ENCODE measurements at places on chromosomes 2 and 18.

- no peak for DNase-seq
These were observed 192.8 kb upstream of the APCDD1 start for GRCh38 chr18:10261344-10262276.

DNA sequence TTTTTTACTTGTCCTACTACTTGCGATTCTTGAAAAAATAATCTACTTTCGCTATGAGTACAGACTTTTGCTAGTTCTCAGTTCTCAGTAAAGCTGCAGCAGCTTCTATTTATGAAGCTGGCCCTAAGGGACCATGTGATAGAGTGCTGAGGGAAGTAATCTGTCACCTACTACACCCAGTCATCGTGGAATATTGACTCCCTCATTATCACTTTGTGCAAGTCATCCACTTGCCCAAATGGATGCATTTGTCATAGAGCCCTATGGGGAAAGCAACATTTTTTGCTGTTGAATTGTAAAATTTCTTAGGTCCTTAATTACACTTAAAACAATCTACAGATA is 1919.8 kb downstream of the SUCLG1 start:
- no peak for DNase-seq

GRCh38 chr2:134231301-134231964 is 22.4 kb upstream of the MGAT5 start:
- no peak for DNase-seq

- DNase-seq: no peak
These were observed 321.1 kb downstream of the SATB2 start for GRCh38 chr2:199136681-199137080.

DNA sequence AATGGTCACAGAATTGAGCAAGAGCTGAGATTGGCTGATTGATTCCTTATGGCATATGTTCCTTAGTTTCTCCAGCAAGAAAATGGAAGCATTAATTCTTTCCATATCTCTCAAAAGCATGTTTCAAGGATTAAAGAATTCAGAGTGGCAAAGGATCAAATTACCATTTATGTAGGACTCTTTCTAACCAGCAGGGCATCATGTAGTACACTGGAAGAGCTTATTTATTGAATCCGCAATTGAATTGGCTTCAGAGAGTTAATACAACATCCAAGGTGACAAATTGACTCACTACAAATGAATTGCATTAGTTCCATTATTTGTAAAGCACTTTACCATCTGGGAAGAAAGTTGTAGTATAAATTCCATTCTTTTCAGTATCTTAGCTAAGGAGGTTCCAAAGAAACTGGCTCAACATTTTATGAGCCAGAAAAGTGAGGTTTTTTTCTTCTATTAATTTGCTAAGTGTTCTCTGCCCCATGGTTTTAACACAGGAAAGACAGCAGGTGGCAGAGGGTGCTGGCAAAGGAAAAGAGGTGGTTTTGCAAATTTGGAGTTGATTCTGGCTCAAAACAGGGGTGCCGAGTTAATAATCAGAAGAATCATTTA is 409.9 kb downstream of the MTX2 start:
- DNase-seq: no peak

DNA sequence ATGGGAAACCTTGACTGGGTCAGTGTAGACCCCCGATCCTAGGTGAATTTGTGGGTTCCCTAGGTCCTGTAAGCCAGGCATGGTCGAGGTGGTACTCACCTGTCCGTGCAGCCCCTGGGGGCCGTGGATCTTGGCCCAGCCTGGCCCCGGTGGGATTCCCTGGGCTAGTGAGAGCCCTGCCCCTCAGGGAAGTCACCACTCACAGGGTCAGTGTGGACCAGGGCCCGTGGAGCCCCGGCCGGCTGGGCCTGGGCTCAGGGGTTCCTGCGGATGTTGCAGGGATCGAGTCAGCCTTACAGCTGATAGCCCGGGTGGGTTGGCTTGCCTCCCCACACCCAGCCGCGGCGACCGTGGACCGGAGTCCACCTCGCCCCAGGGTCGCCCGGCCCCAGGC is 528 bp downstream of the ATG9A start:
- no peak for DNase-seq

GRCh38 chr18:46916551-46917107 is 678 bp downstream of the PIAS2 start:
- no peak for DNase-seq

Measured in NCI-H1417 treated with DMSO at 0.1 percent for 48 hours (cell line).